ENCODE measurements at places on chromosomes 11 and 22.

DNA sequence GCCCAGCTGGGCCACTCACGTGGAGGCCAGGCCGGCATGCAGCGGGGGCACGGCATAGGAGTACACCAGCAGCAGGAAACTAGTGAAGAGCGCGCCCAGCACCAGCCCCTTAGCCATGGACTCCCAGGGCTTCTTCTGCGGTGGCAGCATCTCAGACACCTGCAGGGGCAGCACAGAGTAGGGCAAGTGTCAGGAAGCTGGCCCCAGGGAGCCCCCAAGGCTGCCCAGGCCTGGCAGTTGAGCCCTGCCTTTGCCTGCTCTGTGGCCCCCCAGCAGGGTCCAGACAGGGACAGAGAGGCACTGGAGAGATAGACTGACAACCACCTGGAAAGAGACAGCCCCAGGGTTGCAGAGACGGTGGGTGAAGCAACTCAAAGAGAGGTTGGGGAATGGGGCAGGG, 10.7 kb upstream of the SEC14L6 start:
- DNase-seq = no peak

DNA sequence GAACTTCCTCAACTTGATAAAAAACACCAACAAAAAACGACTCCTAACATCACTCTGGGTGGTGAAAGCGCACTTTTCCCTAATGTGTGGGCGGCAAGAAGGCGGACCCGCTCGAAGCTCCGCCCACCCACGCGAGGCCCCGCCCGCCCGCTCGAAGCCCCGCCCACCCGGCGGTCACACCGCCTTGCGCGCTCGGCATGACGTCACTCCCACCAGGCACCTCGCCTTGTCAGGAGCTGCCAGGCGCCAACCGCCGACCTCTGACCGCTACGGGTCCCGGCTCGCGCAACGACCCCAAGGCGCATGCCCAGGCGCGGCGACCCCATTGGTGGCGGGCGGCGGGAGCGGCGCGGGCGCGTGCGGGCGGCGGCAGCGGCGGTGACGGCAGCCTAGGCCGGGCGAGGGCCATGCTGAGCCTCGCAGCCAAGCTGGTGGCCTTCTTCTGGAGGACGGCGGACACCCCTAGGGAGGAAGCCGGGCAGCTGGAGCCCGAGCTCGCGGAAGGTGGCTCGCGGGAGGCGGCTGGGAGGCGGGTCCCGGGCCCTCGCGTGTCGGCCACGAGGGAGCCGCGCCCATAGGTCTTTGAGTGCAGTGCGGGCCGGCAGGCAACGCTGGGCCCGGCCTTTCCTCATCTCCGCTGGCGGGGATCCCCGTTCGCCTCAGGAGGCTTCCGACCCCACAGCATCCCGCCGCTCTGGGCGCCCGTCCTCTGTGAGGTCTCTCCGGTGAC, at the start of gene MOV10L1:
Gene MOV10L1, plus strand, starts transcription at position 325 of the 730 bp plus-strand sequence. Its CDS starts 83 bp downstream, at position 408.
- DNase-seq = no peak

- DNase-seq = no peak
Observed at GRCh38 chr22:27137871-27138337, 480.5 kb downstream of the MIAT start.

DNA sequence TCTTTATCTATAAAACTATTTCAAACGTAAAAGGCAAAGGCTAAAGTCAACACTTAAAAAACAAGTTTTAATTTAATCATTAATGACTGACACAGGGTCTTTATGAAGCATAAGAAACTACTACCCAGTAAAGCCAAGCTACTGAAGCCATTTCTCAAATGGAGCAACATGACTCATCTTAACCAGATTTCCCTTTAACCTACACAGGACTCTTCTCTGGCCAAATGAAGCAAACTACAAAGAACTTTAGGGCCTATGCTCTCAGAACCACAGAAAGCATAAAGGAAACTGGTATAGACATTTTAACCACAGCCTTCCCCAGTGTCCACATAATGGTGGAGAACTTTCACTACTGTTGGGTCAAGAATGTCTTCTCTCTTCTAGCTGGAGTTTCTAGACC, 34.7 kb downstream of the ALG9 start:
- DNase-seq = no peak

GRCh38 chr22:36921309-36922104, 8.1 kb downstream of the CSF2RB start:
- no peak for DNase-seq

DNA sequence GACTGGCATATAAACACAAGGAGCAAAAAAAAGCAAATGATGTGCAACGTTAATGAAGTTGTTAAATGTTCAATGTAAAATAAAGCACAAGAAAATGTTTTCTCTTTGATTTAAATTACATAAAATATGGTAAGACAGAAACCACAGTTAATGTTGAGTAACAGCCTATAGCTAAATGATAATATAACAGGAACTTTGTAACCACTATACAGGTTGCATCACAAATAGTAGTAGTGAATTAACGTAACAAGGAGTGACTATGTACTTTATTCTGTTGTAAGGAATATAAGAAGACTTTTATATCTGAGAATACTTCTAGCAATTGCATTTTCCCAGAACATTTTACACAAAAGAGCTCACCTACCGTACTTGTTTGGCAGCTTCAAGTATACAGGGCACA, 16.9 kb downstream of the SAAL1 start:
- DNase-seq = no peak

GRCh38 chr11:69356703-69357457, 62.9 kb downstream of the MYEOV start:
- no peak for DNase-seq
